ENCODE measurements at places on chromosomes 11 and 22.

- DNase-seq = no peak
Measured at GRCh38 chr11:31805037-31805628, 6.0 kb downstream of the PAX6 start.

GRCh38 chr11:69156235-69156639 is 502 bp downstream of the SMIM38 start:
- DNase-seq = no peak

- no peak for DNase-seq
Measured at GRCh38 chr11:1832211-1832919, 2.4 kb upstream of the SYT8 start.

- no peak for DNase-seq
Measured at GRCh38 chr11:64238999-64239398, 1.9 kb upstream of the FKBP2 start.

- DNase-seq = no peak
Measured at GRCh38 chr11:61540528-61540927, 32.0 kb downstream of the LRRC10B start.

DNA sequence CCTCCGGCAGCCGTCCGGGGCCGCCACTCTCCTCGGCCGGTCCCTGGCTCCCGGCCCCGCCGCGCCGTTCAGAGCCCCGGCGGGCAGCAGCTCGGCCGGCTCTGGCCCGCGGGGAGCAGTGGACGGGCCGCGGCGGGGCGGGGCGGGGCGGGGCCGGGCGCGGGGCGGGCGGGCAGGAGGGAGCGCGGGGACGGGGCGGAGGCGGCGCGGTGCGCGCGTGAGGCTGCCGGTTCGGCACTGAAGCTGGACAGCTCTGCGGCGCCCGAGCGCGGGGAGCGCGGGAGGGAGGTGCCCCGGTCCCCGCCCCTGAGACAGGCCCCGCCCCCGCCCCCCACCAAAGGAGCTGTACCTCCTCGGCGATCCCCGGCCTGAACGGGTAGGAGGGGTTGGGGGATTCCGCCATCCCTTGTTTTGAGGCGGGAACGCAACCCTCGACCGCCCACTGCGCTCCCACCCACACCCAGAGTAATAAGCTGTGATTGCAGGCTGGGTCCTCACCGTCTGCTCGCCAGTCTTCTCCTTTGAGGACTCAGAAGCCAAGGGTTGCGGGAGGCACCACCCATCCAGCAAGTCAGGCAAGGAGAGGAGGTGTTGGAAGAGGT is at the start of gene DRD2:
Gene DRD2, minus strand, starts transcription at position 239 of the 602 bp plus-strand sequence. CDS start 50,747 bp downstream, outside the sequence.
- no peak for DNase-seq

DNA sequence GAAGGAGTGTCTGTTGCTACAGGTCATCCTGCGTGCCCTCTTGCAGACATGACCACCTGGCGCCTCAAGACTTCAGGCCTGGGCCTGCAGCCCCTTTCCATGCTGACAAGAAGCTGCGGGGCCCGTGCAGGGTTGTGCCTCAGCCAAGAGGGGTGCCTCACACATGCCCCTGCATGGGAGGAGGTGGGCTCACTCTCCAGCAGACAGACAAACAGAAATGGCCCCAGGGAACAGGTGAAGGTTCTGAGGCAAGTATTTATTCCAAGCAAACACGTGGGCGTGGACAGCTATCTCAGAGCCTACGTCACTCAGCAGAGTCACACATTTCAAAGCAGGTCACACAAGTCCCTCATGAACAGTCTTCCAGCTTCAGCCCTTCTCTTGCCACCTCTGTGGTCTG is 5.9 kb upstream of the SYCE3 start:
- DNase-seq = no peak

DNA sequence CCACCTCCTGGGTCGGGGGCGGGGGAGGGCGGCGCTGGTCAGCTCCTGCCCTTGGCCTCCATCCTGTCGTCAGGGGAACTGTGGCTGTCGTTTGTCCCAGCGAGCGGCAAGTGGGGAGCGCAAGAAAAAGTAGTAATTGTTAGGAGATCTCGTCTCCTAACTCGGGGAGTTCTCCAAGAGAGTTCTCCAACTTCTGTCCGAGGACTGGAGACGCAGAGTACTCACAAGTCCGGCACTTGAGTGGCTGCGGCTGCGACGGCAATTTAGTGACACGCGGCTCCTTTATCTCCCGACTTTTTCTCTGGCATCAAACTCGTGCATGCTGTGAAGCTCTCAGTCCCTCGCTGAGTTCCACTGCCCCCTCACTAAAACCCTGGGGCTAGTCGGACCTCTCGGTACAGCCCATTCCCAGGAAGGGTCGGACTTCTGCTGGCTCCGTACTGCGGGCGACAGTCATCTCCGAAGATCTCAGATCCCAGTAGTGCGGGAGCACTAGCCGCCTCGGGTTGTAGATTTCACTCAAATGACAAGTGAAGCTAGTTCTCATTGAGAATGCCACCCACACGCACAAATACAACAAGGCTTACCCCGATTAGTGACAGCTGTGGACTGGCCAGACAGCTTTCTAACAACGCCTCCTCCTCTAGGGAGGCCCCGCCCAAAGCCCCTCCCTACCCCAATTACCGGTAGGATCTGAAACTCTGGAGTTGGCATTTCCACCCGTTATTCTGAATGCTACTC is at the start of gene PGR:
Gene PGR, minus strand, starts transcription at position 611 of the 741 bp plus-strand sequence. CDS start 743 bp downstream, outside the sequence.
- DNase-seq = no peak

- no peak for DNase-seq
Measured at GRCh38 chr22:38401336-38402084, 53.5 kb downstream of the KCNJ4 start.

GRCh38 chr22:32327066-32327465 is 30.6 kb upstream of the RFPL3 start:
- DNase-seq = no peak

DNA sequence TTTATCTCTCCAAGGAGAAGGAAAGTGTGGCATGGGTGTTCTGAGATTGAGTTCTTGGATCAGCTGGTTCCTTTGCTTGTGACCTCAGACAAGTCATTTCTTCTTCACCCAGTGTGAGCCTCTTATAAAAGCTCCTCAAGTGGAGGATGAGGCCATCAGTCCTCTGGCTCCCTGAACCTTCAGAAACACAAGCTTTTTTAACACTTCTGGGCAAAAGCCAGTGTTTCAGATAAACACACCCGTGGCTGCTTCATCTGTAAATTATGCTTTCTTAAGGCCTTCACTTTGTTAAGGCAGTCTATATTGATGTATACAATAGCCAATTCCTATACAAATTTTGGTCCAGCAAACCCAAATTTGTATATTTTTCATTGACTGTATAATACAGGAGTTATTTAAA is 179.9 kb downstream of the DBX1 start:
- no peak for DNase-seq

GRCh38 chr11:58498464-58498863 is 9.4 kb downstream of the OR5B21 start:
- no peak for DNase-seq

- no peak for DNase-seq
Measured at GRCh38 chr22:21802673-21803072, 64.8 kb downstream of the MAPK1 start.

DNA sequence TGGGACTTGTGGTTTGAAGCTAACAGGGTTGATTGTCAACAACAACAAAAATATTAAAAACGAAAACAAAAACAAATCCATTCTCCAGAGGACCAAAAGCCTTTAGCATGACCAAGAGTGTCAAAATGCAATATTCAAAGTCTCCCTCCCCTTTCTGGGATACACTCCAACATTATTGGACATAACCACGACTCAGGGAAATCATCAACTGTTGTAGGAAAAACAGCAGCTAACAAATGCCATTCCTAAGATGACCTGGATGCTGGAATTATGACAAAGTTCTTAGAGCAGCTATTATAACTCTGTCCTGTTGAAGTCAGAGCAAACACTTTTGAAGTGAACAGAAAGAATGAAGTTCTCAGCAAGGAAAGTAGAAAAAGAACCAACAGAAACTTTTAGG is 143.0 kb downstream of the TMEM135 start:
- DNase-seq = no peak

DNA sequence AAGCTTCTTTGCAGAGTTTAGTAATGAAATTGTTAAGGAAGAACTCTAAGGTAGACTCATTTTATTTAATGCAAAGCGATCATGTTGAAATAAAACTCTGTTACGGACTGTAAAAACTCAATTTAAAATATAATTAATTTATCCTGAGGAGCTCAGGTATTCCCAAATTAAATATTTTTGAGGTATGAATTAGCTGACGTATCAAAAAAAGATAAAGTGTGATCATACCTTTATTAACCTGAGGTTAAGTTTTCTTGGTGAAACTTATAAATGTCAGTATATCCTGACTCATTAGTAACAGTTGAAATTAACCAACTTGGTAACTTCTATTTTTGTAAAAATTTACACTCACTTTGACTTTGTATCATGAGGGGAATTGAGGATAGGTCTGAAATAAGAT is 130.4 kb downstream of the PAX6 start:
- DNase-seq = no peak

DNA sequence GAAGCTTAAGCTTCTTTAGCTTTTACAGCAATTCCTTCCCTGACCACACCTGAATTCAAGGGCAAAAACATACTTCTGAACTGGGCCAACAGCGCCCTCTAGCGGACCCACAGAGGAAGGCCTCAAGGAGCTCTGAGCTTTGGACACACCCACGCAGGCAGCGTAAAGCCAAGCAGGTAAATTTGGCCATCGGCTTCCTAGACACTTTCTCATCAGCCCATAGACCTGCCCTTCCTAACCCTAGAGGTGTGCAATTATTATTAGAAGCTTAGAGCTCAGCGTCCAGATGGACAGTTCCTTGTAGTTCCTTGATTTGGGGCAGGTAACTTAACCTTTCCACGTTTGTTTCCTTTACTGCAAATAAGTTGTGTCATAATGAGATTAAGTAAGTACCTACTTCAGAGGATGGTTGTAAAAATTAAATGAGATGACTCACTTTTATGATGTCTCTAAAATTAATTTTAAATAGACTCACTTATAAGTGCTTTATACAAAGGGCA is 25.7 kb upstream of the HMGXB4 start:
- no peak for DNase-seq

DNA sequence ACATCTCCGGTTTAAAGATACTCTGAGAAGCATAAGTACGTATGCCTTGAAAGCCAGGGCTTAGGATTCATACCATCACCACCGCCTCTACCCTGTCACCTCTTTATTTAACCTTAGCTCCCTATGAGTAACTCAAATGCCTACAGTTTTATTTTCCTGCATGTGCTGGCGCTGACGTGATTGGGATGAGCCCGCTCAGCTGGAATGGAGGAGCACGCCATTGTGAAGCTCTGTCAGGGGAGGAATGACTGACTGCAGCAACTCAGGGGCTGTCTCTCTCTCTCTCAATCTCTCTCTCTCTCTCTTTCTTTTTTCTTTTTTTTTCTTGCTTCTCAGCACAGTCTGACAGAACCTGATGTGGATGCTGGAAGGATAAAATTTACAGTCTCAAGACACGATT is 12.4 kb downstream of the CAVIN3 start:
- no peak for DNase-seq

DNA sequence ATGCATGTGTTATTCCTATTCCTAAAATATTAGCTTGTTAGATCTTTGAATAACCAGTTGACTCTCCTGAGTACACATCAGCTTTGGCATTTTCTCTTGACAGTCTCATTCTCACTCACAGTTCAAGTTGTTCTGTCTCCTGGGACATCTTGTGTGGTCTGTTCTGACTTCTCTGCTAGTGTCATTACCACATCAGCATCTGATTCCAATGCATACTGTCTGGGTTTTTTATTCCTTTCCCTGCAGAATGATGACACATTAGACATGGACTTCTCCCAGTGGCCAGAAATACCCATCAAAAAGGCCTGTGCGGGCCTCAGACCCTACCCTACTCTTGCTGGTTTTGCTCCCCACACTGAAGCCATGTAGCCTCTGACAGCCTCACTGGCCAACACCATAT is 2.7 kb downstream of the ZNF74 start:
- DNase-seq = no peak

GRCh38 chr11:84419616-84420015 is 1133.4 kb upstream of the CCDC90B start:
- no peak for DNase-seq

DNA sequence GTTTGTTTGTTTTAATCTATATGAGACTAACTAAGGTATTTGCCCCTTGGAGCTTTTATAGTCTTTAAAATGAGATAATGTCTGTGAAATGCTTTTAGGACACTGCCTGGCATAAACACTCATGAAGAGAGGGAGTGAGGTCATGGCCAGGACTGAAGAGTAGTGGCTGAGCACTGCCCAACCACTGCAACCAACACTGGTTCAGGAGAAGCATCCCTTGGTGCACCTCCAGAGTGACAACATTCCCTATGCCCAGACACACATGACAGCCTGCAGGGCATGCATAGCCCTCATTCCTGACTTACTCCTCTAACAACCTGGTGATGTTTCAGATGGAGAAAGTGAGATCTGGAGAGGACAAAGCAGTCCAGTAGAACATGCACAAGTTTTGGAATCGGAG is 36.1 kb downstream of the ME3 start:
- DNase-seq = no peak

- DNase-seq = no peak
Measured at GRCh38 chr22:16828876-16829275, 3.7 kb upstream of the XKR3 start.

GRCh38 chr11:102361086-102362031 is 14.3 kb downstream of the BIRC2 start:
- DNase-seq = no peak

DNA sequence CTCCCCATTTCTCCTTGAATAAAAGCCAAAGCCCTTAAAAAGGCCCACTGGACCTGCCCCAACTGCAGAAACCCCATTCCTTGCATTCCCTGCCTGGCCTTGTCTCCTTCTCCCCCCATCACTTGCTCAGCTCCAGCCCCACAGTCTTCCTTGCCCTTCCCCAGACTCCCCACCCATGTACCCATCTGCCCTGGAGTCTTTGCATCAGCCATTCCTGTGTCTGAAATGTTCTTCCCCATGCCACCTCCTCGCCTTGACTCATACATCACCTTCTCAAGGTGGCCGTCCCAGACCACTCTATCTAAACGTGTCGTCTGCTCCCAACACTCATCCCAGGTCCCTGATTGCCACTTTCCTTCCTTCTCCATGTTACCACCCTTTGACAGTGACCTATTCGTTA is 77.4 kb upstream of the SHANK2 start:
- DNase-seq = no peak

DNA sequence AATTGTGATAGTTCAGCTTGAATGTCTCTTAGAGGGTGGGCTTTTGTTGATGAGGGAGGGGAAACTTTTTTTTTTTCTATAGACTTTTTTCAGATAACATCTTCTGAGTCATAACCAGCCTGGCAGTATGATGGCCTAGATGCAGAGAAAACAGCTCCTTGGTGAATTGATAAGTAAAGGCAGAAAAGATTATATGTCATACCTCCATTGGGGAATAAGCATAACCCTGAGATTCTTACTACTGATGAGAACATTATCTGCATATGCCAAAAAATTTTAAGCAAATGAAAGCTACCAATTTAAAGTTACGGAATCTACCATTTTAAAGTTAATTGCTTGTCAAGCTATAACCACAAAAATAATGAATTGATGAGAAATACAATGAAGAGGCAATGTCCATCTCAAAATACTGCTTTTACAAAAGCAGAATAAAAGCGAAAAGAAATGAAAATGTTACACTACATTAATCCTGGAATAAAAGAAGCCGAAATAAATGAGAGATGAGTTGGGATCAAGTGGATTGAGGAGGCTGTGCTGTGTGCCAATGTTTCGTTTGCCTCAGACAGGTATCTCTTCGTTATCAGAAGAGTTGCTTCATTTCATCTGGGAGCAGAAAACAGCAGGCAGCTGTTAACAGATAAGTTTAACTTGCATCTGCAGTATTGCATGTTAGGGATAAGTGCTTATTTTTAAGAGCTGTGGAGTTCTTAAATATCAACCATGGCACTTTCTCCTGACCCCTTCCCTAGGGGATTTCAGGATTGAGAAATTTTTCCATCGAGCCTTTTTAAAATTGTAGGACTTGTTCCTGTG is 3.9 kb downstream of the MALAT1 start:
- peak; percentile 31 for DNase-seq

- no peak for DNase-seq
Measured at GRCh38 chr11:33667819-33668467, 32.7 kb downstream of the C11orf91 start.
